Left cardiac atrium (tissue), 4 donors: ENCODE measurements at places on chromosomes 5 and 9.

DNA sequence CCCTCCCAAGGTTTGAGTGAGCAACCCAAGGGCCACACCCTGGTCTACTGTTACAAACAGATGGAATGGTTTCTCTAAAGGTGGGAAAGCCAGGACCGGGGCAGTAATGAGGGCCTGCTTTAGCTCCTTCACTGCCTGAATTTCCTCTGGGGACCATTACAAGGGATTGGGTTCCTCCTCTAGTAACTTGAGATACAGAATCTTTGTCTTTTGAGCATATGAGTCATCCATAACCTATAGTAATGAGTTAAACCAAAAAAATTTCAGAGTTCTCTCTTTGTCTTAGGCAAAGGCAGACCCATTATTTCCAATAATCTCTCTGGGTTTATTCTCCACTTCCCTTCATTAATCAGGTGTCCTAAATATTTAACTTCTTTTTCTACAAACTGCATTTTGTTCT is 618.8 kb downstream of the HINT1 start:
- no peak for DNase-seq

GRCh38 chr9:34246453-34246852 is 67.6 kb downstream of the UBAP1 start:
- no peak for DNase-seq

DNA sequence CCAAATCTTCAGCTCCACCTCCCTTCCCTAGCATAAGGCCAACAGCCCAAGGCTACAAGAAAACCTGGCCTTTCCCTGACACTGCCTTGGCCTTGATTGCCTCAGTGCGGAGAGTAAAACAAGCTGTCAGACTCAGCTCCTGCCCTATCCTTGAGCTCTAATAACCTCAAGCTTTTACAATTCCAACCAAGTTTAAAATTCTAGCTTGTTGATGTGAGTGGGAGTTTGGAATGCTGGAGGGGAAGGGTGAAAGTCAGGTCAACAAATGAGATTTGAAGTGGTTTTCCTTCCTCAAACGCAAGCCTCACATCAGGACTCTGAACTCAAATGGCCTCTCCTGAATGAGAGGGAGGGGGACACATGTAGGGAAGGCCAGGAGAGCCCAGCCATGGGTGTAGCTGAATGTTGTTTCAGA is 197.0 kb upstream of the VLDLR start:
- no peak for DNase-seq

DNA sequence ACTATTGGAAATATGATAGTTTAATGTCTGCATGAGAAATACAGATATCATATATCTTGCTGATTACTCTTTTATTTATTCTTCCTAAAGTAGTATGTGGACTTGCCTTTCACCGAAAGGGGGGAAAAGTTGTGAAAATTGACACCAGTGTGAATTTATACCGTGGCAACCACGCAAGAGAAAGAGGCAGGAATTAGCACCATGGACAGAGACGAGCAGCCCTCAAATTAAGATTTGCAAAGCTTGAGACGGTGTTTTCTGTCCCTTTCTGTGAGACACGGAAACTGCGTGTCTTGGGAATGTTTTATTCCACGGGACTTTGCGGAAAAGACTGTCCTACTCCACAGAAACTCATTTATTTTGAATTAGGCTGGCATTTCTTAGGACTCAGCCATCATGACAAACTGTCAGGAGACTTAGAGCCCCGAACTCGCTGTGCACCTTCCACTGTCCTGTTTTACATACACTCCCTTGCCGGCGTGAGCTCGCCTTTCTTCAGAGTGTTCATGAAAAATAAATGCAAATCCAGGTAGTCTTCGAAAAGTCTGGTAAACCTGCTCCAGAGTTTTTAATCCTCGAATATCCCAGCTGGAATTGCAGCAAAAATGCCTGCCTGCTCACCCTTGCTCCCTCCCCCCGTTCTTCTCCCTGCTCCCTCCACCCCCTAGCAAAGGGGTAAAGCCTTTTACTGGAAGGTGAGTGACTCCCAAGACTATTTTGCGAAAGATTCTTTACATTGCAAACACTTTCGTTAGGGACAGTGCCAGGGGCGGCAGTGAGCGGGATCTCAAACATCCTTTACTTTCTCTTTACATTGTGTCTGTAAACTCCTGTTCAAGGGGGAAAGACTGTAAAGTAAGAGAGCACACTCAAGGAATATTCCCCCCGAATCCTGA is 3.8 kb upstream of the ELAVL2 start:
- DNase-seq, result no peak

- no peak for DNase-seq
Observed at GRCh38 chr5:38871790-38872551, 26.2 kb downstream of the OSMR start.

- no peak for DNase-seq
Observed at GRCh38 chr5:61357745-61358144, 25.7 kb downstream of the ZSWIM6 start.

GRCh38 chr5:144331361-144331760 is 160.7 kb downstream of the KCTD16 start:
- no peak for DNase-seq

GRCh38 chr9:38677660-38678303 is 42.2 kb downstream of the FAM240B start:
- DNase-seq, result no peak

- DNase-seq, result no peak
Observed at GRCh38 chr9:113515862-113516261, 52.3 kb downstream of the RGS3 start.

GRCh38 chr9:101572316-101572715 is 22.5 kb downstream of the PPP3R2 start:
- no peak for DNase-seq

- DNase-seq, result no peak
Observed at GRCh38 chr5:25641124-25641523, 996.3 kb upstream of the CDH10 start.

GRCh38 chr9:487429-487828 is 272.8 kb downstream of the DOCK8 start:
- no peak for DNase-seq

DNA sequence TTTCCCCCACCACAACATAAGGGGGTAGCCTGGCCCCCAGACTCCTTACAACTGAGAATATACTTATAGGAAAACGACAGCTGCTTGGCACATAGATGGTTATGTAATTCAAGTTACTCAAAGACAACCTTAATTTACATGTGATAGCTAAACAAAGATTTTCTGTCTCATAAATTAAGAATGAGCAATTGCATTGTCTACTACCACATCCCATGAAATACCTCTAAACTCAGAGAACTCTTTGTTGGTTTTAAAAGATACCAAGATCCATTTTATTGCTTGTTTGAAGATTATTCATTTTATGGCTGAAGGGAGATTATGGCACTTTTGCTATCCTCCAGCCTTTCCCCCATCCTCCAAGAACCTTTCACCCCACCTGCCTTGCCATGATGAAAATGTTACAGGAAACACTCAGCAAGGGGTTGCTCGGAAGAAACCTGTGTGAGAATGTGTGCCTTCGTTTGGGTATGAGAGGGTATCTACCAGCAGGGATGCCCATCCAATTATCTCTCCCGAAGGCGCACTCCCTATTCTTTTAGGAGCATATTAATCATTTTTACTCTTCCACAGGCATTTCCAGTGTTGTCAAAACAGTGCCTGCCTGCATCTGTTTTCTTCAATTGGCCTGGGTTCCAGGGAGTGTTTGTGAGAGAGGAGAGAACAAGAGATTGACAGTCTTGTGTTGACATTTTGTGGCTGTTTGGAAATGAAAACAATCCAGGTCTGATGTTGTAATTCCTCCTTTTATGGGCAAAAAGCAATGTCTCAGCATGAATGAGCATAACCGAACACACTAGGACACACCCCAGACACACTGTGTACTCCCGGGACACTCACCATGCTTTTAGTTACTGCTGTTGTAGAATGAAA is 208.0 kb upstream of the ANKRD55 start:
- no peak for DNase-seq

GRCh38 chr9:18185196-18185595 is 288.8 kb upstream of the ADAMTSL1 start:
- DNase-seq, result no peak

DNA sequence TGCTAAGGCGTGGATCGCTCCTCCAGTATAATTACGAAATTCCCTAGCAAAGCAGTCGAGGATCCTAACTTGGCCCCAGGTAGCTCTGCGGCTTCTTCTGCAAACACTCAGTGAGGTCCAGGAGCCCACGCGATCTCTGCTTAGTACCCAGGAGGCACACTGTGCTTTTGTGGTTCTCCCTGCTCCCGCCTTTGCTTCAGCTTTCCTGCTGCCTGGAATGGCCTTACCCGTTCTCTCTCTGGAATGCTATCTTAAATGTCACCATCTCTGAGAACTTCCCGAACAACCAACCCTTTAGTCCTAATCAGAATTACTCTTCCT is 639 bp downstream of the INVS start:
- DNase-seq, result peak; percentile 39

- peak; percentile 29 for DNase-seq
Observed at GRCh38 chr5:147223948-147224791, 10.7 kb upstream of the STK32A start.

DNA sequence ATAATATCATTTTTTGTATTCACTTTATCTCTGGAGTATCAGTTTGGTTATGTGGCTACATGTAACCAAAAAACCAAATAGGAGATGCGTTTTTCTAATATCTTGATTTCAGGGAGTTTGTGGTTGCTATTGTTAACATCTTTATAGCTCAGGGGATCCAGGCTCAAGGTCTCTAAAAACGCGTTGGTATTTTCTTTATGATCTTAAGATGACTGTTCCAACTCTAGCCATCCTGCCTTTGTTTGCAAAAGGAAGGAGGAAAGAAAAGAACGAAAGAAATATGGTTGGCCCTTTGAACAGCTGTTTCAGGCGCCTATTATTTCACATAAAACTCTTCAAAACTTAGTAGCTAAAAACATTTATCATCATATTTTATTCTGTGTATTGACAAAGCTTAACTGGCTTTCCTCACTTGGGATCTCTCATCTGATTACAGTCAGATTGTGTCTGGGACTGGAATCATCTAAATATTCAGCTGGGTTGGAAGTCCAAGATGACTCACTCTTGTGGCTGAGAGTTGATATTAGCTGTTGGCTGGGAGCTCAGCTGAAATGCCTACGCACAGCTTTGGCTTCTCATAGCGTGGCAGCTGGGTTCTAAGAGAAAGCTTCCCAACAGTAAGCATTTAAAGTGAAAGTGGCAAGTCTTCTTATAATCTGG is 60.1 kb downstream of the FAM174A start:
- DNase-seq, result peak; percentile 37

- peak; percentile 40 for DNase-seq
Observed at GRCh38 chr9:35826071-35826701, 2.3 kb downstream of the FAM221B start.

GRCh38 chr9:121838746-121839669 is 187.6 kb downstream of the DAB2IP start:
- DNase-seq, result no peak

GRCh38 chr5:129768735-129769134 is 20.8 kb downstream of the MINAR2 start:
- DNase-seq, result no peak
